Left lung (tissue), 14 donors: ENCODE measurements at places on chromosomes 4 and X. TPM values are rescaled to one million over a fixed set of nuclear protein-coding genes. Genes with fewer than 3 reads are reported as not detected.

DNA sequence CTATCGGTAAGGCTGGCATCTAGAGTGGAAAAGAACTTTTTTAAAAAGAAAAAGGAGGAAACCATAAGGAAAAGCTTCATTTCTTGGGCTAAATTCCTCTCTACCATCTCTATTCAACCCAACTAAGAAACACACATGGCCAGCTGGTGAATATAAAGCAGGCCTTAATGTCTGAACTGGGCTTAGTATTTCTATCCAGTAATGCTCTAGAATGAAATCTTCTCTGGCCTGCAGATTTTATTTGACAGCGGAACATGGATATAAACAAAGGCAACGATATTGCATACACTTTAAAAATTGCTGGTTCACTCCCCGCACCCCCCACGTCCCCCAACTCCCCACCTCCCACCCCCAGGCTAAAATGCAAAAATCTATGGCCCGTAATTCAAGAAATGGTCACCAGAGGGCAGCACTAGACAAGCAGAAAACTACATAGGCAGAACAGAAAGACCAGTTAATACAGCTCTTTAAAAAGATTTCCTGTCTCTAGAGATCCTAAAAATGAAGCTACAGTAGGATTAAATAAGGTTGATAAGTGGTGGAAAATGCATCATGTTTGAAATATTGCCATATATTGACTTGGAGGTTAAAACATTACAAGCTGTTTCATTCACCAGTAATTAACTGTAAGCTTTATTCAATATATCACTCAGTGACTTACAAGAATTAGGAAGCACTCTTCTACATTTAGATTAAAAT lies 155.2 kb upstream of the GALNT7 start:
- DNase-seq, result no peak

VCX2 gene
- total RNA-seq, result not detected

P2RY4 gene
- not detected for total RNA-seq

GRIA2 gene
- total RNA-seq, result not detected
